ENCODE measurements at places on chromosomes 7 and 10.

GRCh38 chr10:16384021-16384420 is 52.8 kb upstream of the PTER start:
- no peak for DNase-seq

GRCh38 chr10:72272689-72273409 is 875 bp upstream of the DDIT4 start:
- peak; percentile 95 for DNase-seq

DNA sequence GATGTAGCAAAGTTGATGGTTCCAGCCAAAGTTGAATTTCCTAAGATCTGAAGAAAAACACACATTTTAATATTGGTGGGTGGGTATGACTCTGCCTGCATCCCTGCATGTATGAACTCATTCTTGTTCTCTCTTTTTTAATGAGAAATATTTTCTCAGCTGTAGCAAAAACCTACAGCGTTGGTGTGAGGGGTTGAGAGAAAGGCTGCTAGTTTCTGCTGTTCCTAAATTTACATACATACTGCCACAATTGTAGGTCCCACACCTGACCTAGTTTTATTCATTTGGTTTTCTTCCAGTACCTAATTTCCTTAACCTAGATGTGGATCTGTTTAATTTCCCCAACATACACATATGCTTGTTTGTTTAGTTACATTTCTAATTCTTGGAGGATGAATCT is 4.6 kb downstream of the AGFG2 start:
- no peak for DNase-seq

- no peak for DNase-seq
These were observed 110.5 kb downstream of the FANK1 start for GRCh38 chr10:126006906-126007305.

- DNase-seq = no peak
These were observed at the start of gene OR2A2 for GRCh38 chr7:144109283-144109682. Gene OR2A2, plus strand, starts transcription at chr7:144109583. Its CDS starts 0 bp downstream, at chr7:144109583.

All from AG20443 (cell line).